ENCODE measurements at places on chromosomes 6 and 20.

DNA sequence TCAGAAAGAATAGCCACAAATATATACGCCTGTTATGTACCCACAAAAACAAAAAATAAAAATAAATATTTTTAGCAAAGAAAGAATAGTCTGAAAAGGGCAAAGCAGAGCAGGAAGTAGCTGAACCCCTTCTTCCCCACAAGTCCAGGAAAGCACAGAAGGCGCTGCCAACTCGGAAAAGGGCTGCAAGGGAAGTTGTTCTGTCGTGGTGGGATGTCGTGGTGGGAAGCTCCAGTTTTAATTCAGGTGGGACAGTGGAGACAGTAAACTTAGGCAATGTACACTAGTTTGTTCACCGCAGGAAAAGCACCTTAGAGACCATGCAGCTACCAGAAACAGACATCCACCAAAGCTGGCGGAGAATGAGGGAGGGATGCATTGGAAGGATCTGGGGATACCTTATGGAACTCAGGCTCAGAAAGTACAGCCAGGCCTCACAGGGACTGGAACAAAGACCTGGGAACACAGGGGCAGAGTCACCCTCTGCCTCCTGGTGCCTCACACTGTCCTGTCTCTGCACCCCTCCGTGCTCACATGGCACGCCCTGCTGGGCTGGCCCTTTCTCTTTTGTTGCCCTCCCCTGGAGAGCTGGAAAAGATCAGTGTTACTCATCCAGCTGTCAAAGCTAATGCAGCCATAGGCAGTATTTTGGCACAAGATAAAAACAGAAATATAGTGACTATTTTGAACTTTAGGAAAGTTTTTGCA lies 3.3 kb upstream of the APMAP start:
- no peak for DNase-seq

GRCh38 chr6:164628302-164628931 lies 681.0 kb downstream of the C6orf118 start:
- no peak for DNase-seq

GRCh38 chr6:154754152-154754551 lies 20.9 kb downstream of the SCAF8 start:
- DNase-seq, result no peak

GRCh38 chr20:21272679-21273078 lies 30.5 kb upstream of the XRN2 start:
- no peak for DNase-seq

DNA sequence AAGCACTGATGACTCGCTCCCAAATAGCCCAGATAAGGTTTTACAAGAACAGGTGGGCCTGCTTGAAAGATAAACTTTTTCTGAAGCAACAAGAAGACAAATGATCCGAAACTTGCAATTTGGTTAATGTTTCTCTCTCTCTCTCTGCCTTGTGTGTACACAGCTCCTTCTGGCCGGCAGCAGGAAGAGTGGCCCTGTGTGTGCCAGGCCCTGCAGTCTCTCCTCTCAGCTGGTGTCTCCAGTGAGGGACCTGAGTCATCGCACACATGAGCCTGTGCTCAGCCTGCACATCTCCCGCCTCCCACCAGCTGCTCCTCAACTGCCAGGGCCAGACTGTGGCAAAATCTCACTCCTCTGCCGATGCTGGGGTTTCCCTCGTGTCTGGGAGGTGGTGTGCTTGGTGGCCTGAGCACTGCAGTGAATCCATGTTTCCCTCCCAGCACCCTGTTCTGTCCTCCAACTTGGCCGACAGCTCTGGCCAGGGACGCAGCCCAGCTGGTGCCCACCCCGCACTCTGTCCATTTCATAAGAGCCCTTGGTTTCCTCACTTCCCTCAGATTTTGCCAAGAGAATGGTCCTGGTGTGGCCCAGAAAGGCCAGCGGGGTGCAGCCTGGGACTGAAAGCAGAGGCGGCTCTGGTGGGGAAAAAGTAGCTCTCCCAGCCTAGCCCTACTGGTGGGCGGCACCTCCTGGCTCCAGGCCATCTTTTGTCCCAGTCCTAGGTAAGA lies 49.4 kb downstream of the ERMARD start:
- DNase-seq, result no peak

DNA sequence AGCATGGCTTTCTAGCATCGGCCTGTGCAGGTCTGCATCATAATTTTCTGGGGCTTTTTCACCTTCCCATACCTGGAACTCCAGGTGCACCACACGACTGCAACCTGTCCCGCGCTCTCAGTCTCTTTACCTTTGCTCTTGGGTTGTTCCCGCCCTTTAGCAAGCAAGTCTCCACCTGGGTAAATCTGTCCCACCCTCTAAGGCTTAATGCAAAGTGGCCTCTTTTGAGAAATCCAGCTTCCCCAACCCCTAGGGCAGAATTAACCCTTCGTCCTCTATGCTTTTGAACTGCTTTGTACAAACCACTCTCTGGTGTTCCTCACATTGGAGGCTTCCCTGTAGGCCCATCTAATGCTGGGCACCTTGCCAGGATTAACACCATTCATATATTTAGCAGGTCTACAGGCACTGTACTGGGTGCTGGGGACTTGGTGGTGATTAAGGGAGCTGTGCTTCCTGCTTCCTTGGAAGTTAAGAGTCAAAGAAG lies 2.8 kb downstream of the ITPR3 start:
- no peak for DNase-seq

- no peak for DNase-seq
These were observed 8.6 kb downstream of the COL9A3 start for GRCh38 chr20:62825333-62825985.

- DNase-seq, result no peak
These were observed 34.3 kb downstream of the FYN start for GRCh38 chr6:111838749-111839484.

DNA sequence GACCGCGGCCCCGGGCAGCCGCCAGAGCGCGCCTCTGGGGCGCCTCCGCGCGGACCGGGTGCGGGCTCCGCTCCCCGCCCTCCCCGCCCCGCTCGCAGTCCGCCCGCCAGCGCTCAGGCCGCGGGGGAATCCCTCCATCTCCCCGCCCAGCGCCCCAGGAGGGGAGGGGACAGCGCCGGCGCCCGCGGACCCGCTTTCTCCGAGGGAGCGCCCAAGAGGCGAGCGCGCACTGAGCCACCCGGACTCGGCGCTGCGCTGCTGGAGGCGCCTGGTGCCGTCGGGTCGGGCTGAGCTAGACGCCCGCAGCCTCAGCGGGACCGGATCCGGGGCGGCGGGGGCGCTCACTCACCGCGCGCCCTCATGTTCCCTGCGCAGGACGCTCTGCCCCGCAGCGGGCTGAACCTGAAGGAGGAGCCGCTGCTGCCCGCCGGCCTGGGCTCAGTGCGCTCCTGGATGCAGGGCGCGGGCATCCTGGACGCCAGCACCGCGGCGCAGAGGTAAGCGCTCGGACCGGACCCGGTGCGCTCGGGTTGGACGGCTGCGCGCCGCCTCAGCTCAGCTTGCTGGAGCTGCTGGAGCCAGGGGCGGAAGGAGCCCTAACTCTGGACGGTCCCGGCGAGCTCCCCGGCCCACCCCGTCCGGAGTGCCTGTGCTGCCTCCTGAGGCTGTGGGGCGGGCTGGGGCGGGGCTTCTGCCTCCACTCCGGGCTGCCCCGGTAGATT lies 867 bp downstream of the EBF4 start:
- DNase-seq, result no peak

- DNase-seq, result no peak
These were observed 21.1 kb downstream of the GLO1 start for GRCh38 chr6:38681850-38682249.

- DNase-seq, result no peak
These were observed 24.9 kb downstream of the TGM2 start for GRCh38 chr20:38139977-38140753.

DNA sequence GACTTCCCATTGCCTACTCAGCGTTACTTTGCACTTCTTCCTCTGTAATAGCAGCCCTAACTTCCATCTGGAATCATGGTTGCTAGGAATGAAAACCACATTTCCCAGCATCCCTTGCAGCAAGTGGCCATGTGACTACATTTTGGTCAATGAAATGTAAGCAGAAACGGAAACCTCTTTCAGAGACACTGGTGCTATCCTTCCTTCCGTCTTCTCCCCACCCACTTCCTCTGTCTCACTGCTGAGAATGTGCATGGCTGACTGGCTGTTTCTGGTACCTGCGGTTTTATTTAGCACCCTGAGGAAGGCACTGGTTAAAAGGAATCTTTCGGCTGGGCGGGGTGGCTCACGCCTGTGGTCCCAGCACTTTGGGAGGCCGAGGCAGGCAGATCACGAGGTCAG lies 107.4 kb downstream of the SCML4 start:
- DNase-seq, result no peak

DNA sequence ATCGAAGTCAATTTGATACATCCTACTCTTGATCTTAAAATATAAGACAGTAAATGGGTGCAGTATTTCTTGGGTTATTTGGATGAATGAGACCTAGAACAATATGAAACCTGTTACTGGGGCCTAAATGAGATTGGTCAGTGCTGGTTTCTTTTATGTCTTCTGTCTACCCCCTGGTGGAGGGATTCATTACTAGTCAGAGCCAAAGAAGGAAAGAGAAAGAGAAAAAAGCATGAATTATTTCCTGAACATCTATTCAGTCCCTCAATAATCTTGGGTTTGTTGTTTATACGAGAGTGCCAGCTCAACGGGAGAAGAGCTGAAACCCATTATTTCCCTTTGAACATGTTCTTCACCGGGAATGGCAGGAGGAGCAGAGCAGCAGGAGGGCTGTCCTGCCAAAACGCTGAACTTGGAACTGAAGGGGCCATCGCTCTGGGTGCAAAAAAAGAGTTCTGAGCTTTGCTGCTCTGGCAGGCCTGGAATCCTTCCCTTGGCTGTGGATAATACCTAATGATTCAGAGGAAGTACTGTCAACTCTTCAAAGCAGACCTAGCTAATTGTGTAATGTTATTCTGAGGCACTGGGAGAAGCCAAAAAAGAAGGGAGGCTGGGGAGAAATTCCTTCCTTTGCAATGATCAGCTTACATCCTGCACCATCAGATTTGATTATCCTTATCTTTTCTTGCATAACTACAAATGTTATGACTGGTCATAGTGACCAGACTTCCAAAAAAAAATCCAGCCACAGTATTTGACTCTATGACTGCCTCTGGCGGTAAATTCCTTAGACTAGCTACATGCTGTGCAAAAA lies 72.0 kb downstream of the BLOC1S5 start:
- DNase-seq, result peak; percentile 59

DNA sequence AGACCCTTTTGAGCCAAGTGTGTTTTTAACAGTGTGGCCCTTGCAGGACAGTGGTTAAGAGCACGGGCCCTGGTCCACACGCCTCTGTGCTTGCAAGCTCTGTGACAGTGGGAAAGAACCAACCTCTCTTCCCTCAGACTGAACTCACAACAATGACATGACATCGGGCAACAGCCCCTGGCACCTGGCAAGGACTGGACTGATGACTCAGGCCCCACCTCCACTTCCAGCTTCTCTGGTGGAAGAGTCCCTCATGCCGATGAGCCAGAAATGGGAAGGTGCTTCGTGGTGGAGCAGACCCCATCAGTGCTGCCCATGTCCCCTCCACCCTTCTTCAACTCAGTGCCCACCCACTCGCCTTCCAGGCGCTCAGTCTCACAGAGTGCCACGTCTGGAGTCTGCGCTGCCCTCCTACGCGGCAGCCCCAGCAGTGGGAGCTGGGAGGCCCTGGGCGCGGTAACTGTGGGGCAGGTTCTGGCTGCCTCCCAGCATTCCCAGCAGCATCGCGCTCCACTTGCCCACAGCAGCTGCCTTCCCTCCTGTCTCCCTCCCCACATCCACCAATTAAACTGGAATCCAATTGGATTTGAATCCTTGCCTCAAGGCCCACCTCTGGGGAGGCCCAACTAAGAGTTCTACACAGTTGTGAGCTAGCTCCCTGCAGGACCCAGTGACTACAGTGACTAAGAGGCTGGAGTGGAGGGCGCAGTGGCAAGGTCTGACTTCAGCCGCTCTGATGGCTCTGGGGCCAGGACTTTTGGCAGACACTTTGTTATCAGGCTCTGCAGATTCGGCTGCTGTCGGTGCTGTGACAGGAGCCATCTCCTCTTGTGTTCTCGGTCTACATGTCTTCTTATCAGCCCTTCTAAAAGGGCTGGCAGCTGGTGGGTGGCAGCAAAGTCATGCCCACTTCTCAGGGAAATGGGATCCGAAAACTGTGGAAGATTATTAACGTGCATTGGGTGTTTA lies 156.8 kb upstream of the MLN start:
- DNase-seq, result no peak

GRCh38 chr20:50409495-50409894 lies 100.7 kb upstream of the PTPN1 start:
- DNase-seq, result no peak

DNA sequence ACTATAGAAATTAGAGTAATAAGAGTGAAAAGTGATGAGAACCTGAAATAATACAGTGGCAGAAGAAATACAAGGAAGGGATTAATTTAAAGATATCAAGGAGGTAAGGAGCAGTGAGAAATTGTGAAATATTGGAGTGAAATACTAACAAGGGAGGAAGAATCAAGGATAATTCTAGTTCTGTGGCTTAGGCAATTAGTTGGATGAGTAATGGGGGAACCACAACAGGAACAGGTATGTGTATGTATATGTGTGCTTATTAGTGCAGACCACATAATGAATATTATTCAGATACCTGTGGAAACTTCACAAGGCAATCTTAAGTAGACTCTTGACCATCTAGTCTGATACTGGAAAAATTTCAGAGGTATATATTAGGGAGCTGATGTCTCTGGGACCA lies 143.3 kb downstream of the TINAG start:
- DNase-seq, result no peak

DNA sequence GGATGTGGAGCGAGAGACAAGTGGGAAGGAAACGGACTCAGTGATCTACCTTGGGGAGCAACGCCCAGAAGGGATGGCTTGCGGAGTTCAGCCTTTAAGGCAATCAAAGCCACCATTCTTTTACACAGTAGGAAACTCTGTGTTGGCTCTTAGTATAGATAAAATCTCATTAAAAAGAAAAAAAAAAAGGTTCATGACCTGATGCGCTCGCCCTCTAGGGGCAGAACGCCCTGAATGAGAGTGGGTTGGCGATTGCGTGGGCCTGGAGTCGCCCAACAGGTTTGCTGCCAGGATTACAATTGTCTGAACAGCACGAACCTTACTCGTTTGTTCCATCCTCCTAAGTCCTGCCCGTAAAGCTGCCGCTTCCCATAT lies 1.2 kb downstream of the TPD52L1 start:
- DNase-seq, result no peak

DNA sequence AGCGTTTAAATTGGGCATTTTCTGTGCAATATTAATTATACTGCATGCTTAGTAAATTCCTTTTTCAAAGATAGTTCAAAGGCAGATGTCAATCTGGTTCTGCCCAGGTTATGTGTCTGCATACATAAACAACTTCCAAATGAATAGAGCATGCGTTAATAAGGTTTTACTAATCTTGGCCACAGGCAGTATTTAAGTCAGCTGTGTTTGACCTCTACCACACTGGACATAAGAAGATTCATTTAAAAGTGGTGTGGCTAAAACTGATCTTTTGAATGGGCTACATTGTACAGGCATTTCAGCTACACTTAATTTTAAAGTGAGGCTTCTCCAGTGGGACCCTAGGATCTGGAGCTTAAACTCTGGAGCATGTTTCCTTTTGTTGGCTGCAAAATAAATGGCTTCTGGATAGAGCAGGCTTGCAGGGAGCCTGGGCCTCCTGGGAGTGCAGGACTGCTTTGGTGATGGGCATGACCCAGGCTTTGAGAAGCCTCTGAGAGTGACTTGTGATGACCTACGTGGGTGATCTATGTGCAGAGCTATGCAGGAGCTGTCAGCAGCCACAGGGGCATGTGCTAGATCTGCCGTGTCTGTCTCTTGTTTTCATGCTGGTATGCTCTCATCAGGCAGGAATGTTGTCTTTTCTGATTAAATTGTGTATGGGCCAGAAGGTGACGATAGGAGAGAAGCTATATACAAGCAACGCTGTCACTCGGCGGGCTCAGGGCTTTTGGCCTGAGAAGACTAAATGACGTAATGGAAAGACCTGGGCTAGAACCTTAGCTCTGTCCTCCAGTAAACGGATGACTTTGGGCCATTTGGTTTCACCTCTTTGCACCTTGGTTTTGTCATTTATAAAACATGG lies 331.2 kb downstream of the QKI start:
- DNase-seq, result peak; percentile 88
